A172 (cell line): ENCODE measurements at places on chromosomes 2 and 18. TPM values are rescaled to one million over a fixed set of nuclear protein-coding genes. Genes with fewer than 3 reads are reported as not detected.
A peak's percentile ranks its signal among the peaks of the same experiment; 100 is the strongest.

SATB2 gene
- 8.8 and 10.2 TPM in 2 replicates for total RNA-seq

SLC9A4 gene
- 0.31 and 0.84 TPM in 2 replicates for total RNA-seq

ASB18 gene
- not detected in 2 replicates for total RNA-seq

SERPINB11 gene
- not detected in 2 replicates for total RNA-seq

NYAP2 gene
- not detected in 2 replicates for total RNA-seq

CHN1 gene
- total RNA-seq = 41.3 and 42.5 TPM in 2 replicates

SPP2 gene
- not detected in 2 replicates for total RNA-seq

KANSL1L gene
- 12.9 and 18.6 TPM in 2 replicates for total RNA-seq

- DNase-seq = no peak
Measured at GRCh38 chr2:102296449-102296848, 14.9 kb upstream of the IL1RL1 start.

DNA sequence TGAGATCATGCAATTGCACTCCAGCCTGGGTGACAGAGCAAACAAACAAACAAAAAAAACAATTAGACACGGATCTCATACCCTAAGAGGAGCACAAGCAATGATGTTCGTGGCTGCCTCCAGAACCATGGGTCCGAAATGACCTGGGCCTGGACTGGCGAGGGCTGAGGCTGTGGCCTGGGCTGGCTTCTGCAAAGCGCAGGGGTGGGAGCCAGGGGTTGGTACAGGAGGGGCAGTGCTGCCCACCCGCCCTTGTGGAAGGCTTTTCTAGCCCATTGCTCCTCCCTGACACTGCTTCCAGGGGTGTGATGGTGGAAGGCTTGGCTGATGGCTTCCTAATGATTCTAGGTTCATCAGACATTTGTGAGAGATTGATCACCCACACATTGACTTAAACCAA lies 167.8 kb downstream of the FHOD3 start:
- DNase-seq = no peak

DNA sequence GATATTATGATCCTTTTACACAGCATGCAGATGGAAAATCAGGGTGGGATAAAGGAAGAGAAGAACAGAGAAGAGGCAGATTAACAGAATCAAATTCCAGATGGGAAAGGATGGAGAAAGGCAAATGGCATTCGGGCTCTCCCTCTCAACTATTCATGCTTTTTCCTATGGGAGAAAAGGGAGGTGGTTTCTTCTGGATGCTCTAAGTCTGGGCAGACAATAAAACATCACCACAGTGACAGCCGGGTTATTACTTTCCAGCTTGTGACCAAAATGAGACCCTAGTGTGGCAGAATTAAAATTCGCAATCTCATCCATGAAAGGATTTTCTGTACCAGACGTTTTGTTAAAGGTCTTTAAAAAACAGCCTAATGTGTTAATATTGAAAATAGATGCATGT lies 440.7 kb downstream of the RND3 start:
- no peak for DNase-seq

DNA sequence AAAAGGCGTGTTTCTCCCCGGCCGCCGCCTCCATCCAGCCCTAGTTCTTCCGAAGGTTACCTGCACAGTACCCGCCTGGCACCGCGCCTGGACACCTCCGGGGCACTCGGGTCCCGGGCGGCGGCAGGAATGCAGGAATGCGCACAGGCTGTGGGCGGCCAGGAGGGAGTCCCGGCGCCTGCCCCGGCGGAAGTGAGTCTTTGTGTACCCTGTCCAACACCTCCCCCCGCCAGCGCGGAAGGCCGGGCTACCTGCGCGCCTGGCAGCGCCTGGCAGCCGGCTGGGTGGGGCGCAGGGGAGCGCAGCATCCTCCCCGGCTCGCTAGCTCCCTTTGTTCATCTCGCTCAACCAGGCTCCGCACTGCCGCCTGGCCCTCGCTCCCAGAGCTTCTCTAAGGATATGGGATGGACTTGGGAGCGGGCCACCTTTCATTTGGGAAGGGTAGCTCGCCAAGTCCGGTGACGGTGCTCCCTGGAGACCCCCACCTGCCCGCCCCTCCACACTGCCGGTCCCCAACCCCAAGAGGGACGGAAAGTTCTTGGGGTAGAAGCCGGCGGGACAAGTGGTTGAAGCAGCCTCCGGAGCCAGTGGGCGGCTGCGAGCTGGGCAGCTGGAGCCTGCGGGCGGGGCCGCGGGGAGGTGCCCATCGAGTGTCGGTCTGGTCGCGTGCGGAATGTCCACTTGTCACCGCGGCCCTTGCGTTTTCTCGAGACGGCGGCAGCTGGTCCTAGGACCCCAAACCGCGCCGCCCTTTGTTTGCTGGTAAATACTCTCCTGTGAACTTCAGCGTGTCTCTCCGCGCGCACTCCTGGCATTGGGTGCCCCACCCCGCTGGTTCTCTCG lies 1.2 kb upstream of the ST6GAL2 start:
- DNase-seq = no peak

DNA sequence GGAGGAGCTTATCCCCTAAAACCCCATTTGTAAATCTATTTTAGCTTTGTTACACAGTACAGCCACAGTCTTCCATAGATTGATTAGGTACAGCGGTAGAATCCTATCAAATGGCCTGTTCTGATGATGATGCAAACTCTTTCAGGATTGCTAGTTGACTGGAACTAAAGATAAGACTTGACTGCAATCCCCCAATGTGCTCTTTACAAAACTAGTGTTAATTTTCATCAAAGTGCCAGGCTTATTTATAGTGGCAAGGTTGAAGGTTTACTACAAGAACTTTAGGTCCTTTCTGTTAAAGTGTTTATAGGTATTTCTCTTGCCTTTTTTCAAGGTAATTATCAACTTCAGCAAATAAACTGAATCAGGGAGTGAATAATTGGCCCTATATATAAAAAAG lies 9.0 kb upstream of the OTX1 start:
- DNase-seq = no peak

DNA sequence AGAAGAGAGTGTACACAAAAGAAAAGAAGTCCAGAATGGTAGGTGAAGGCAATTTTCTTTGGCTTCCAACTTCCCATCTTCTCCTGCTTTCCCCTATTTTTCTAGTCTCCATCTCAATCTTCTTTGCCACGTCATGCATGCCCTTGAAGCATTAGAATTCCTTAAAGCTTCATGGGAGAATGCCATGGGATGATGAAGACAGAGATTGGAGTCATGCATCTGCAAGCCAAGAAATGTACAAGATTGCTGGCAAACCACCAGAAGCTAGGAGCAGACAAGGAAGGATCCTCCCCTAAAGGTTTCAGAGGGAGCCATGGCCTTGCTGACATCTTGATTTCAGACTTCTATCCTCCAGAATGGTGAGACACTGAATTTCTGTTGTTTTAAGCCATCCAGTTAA lies 305.9 kb downstream of the HRH4 start:
- no peak for DNase-seq

GRCh38 chr2:6184532-6185292 lies 492.5 kb downstream of the SOX11 start:
- no peak for DNase-seq

DNA sequence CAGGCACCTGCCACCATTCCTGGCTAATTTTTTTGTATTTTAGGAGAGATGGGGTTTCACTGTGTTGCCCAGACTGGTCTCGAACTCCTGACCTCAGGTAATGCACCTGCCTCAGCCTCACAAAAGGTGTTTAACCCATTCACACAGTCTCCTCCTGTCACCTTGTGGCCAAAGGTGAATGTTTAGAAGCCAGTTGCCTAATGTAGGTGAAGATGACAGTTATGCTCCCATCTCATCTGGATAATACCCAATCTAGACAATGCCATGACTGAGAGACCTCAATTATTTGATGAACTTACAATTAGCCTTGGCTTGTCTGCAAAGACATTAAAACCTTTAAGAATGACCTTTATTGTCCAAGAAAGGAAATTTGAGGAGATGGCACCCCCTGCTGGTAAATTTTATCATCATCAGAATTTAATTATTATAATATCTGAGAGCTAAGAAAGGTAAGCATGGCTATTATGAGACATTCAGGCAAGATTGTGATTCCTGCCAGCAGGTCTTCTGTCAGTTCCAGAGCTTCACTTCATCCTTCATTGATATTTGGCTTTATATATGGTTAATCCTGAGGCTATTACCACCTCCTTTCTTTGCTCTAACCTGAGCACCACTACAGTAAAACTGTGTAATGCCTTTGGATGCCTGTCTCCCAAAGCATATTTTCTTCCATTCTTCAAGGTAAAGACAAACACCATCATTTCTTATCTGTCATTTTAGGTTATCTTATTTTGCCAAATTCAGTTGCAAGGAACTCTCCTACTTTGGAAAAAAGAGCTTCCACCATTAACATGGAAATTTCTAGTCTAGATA lies 117.6 kb downstream of the FAM124B start:
- DNase-seq = peak; percentile 63

GRCh38 chr2:241771286-241772062 lies 5.1 kb upstream of the GAL3ST2 start:
- DNase-seq = no peak

GRCh38 chr2:158729873-158730620 lies 65.1 kb upstream of the DAPL1 start:
- no peak for DNase-seq

GRCh38 chr2:221549143-221549542 lies 23.0 kb downstream of the EPHA4 start:
- DNase-seq = no peak

- DNase-seq = no peak
Measured at GRCh38 chr2:112162956-112163355, 24.8 kb downstream of the FBLN7 start.
